ENCODE measurements at places on chromosomes 4 and X. TPM values are rescaled to one million over a fixed set of nuclear protein-coding genes. Genes with fewer than 3 reads are reported as not detected.

DNA sequence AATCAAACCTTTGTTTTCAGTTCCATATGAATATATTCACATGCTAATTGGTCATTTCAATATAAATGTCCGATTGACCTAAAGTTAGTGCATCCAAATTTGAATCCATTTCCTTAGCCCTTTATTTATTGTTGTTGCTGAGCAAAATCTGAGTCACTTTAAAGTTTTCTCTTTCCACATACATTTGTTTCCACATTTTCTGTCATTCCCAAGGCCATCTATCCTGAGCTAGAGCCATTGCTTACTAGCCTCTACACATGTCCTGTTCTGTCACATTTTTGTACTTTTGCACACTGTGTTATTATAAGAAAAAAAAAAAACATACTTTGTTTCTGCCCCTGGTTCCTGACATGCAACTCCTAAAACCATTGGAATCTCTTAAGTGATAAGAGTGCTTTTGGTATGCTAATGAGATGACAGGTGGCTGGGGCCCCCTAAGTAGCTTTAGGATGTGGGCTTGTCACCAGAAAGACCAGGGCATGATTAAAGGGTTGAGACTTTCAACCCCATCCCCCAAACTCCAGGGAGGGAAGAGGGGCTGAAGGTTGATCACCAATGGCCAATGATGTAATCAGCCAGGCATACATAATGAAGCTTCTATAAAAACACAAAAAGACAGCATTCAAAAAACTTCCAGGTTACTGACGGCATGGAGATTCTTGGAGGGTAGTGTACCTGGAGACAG lies 353.3 kb upstream of the MAGEB16 start:
- no peak for DNase-seq

DNA sequence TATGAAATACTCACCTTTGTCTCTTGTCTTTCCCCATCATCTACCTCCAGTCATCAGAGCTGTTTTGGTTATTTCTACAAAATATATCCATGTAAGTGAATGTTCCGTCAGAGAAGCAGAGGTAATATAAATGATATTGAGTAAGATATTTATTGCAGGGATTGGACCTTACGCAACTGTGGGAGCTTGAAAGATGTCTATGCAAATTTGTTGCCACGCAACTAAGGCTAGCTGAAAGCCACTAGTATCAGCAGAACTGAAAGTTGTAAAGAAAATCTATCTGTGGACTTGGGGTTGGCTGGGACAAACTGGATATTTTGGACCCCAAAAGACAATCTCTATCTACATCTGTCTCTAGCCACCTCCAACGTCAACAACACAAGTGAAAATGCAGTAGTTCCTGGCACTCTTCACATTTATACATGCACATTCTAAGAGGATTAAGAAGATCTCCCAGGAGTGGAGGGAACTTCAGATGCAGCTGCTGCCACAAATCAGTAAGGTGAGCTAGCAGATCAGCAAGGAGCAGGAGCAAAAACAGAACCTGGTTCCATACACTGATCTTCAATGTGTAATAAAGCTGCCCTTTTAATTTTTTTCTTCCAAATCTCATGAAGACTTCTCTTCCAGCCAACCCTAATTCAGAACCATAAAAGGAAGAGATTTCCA lies 8.5 kb upstream of the CCSER1 start:
- no peak for DNase-seq

Gene MEPE
- total RNA-seq = not detected

DNA sequence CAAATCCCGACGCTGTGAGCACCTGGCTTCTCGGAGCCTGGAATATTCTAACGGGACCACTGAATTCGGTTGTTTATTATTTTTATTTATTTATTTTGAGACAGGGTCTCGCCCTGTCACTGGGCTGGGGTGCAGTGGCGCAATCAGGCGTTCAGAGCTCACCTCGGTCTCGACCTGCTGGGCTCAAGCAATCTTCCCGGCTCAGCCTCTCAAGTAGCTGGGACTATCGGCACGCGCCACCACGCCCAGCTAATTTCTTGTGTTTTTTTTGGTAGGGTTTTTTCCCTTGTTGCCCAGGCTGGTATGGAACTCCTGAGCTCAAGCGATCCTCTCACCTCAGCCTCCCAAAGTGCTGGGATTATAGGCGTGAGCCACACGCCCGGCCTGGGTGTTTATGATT lies 21.5 kb upstream of the S100P start:
- peak; percentile 26 for DNase-seq

DNA sequence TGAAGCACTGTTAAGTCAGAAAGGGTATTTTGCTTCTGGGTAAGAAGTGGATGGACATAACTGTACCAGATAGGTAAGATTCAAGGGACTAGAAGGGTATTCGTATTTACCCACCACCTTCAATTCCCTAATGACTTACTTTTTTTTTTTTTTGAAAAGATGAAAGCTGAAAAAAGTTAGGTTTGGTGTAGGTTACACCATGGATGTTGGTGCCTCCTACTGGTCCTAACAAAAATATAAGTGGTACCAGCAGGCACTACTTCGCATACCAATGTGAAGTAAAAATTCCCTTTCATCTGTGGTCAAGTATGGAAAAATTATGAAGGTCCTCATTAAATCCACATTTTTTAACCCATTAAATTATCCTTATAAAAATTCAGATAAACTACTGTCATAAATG lies 7.2 kb downstream of the ANKRD17 start:
- no peak for DNase-seq

GRCh38 chr4:85928775-85929591 lies 430.9 kb downstream of the MAPK10 start:
- no peak for DNase-seq

- DNase-seq = no peak
Measured at GRCh38 chr4:25767877-25768725, 94.7 kb downstream of the SEL1L3 start.

GRCh38 chr4:37388681-37389365 lies 144.3 kb downstream of the NWD2 start:
- DNase-seq = no peak

DNA sequence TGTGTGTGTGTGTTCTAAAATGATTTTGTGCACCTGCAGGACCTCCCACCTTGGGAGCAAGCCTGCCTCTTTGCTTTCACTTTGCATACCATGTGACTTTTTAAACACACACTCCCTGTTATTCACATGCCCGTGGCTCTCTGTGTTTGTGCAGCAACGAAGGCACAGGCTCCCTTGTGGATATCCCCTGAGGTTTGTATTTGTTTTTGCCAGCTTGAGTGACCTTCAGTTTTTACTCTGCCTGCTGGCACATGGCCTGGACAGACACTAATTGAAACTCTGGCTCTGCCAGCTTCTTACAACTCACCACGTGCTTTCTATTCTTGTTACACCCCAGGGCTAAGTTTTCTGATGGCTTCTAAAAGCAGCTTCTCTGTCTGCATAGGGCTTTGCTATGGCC lies 885.8 kb downstream of the SH3BGRL start:
- no peak for DNase-seq

- no peak for DNase-seq
Measured at GRCh38 chr4:183855323-183856190, 49.5 kb upstream of the STOX2 start.

GRCh38 chrX:45592101-45592500 lies 391.4 kb upstream of the DIPK2B start:
- DNase-seq = no peak

Gene COX7B2
- not detected for total RNA-seq

Gene ATP6AP2
- total RNA-seq = 43.5 TPM

DNA sequence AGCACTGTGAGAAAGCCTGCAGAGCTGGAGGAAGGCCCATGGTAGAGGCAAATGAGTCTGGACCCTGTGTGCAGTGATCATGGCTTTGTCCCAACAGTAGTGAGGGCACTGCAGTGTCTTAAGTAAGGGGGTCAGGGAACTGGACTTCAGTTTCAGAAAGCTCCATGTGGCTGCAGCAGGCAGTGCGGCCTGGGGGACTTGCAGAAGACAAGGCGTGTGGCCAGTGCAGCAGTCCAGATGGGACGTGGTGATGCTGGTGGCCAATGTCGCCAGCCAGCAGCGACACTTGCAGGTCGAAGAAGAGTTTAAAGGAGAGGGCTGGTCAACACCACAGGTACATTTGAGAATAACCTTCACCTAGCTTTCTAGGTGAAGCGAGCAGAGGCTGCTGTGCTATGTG lies 113.4 kb downstream of the ZNF827 start:
- no peak for DNase-seq

GRCh38 chr4:25007598-25007997 lies 23.1 kb downstream of the LGI2 start:
- DNase-seq = no peak

DNA sequence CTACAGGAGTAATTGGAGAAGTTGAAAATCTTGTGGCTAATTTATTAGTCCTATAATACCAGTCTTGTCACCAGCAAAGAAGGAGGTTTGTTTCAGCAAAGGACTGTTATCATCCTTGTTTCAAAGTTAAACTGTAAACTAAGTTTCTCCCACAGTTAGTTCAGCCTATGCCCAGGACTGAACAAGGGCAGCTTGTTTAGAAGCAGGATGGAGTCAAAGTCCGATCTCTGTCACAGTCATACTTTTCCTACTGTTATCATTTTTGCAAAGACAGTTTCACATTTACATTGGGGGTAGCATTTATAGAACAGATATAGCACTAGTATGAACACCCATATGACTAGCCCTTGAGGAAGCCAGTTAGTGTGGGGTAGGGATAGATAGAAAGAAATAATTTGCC lies 46.4 kb downstream of the AKAP4 start:
- DNase-seq = no peak

GRCh38 chr4:83413676-83414075 lies 41.9 kb downstream of the HELQ start:
- no peak for DNase-seq

Gene DDX60
- 7.7 TPM for total RNA-seq

DNA sequence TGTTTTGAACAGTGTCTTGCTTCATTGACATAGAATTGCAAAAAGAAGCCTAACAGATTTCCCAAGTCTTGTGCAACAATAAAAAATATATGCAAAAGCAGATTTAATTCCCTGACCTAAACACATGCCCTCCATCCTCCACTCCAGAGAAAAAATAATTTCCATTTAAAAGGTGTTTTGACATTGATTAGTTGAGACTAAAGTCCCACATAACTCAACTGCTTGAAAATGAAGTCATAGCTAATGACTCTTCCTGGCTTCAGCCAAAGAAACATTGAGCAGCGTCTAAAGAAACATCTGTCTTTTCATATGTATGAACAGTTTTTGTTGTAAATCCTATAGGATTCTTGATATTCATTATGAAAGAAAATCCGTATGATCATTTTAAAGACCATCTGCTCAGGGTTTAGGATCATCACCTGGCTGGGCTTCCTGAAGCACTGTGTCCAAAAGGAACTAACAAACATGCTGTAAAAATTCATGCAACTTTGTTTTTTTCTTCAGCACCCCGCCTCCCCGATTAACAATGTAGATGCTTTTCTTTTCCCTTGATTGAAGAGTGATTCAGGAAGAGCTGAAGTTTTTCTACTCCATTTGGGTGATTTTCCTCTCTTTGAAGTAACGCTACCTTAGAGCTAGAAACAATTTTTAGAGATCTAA lies 273.4 kb downstream of the HS3ST1 start:
- DNase-seq = no peak

GRCh38 chrX:31483336-31483735 lies 411.5 kb upstream of the FTHL17 start:
- no peak for DNase-seq

DNA sequence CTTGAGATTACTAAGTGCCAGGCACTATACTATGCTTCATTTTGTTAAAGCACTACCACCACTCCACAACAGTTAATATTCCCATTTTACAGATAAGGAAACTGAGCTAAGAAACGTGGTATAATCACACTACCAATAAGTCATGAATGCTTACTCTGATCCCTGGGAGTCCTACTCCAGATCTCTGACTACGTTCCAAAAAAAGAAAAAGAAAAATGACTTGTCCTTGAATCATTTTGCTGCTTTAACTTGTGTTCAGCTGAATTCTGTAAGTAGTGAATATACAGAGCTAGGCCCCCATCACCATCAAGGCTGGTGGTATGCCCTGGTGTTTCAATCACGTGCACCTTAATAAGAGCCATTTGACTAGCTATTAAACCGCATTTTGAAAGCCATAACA lies 39.4 kb downstream of the LDB2 start:
- no peak for DNase-seq

DNA sequence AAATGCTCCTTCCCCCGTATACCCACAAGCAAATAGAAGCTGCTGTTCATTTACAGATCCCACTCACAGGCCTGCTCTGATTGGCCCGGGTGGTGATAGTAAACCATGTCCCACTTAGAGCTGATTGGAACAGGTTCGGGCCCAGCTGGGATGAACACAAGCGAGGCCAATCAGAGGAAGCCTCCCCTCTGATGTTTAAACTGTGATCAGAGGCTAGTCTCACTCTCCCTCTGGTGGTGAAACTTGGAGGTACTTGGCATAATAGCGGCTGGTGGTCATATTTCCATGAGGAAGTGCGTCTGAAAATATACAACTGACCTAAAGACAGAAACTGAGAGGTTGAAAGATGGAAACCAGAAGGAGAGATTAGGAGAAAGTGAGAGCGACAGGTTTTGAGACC lies 51.5 kb upstream of the TRPC3 start:
- DNase-seq = no peak

DNA sequence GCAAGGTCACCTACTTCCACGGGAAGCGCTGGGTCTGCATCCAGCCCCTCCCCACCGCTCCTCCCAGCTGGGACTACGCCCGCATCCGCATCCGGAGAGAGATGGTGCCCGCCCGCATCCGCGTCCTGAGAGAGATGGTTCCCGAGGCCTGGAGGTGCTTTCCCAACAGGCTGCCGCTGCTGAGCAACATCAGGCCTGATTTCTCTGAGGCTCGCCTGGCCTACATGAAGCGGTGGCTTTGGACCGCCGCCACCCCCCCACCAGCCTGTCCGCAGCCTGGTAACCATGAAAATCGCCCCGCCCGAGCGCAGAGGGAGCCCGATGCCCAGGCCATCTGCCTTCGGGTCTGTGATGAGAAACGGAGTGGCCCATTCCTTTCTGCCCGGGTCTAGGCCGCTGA lies 18.1 kb downstream of the CLTRN start:
- DNase-seq = no peak

GRCh38 chr4:86657910-86658309 lies 63.8 kb downstream of the PTPN13 start:
- no peak for DNase-seq

Gene FGFR3
- 1.8 TPM for total RNA-seq

DNA sequence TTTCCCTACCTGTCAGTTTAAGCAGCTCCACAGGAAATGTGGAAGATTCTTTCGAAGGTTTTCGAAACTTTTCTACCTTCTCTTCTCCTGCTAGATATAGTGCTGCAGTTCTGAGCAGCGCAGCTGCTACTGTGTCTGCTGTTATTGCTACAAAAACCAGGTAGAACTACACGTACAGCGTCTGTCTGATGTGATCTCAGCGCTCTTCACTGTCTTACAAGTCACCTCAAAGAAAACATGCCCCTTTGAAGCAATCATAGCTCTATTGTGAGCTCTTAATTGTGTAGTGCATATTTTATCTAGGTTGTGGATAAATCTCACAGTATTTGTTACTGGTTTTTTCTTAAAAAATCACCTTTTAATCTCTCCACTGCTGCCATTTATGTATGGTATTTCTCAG lies 147.6 kb upstream of the BMPR1B start:
- no peak for DNase-seq

DNA sequence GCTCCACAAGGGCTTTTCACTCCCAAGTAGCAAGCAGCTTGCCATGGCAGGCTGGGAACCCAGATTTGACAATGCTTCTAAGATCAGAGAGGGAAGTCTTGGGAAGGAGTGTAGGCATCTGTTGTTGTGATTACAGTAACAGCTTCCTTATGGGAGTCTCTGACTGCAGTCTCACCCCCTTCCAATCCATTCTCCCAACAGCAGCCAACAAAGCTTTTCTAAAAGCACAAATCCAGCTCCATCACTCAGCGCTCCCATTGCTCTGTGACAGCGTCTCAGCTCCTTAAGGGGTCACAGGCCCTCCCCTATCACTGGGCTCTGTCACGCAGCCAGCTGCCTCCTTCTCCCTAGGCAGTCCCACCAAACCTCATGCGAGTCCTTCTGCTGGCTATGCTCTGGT lies 7.1 kb downstream of the IGFBP7 start:
- DNase-seq = peak; percentile 75
